ENCODE measurements at places on chromosomes 2 and 18.

DNA sequence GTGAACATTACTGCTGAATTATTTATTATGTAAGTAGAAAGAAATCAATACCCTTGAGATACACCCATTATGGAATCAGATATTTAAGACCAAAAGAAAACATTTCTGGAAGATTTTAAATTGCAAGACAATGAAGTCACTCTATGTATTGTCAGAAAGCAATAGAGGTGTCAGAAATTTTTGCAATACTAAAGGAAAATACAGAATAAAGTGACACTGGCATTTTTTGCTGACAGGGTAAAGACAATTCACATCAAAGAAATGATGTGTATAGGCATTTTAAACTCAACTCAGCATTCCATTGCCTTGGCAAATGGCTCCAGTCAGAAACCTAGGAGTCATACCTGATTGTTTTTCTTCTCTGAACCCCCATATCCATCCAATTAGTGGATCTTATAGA, 191.0 kb upstream of the PID1 start:
- no peak for DNase-seq

GRCh38 chr2:97993926-97994325, 1.8 kb downstream of the TMEM131 start:
- no peak for DNase-seq

- no peak for DNase-seq
Measured at GRCh38 chr18:48740851-48741485, 202.1 kb downstream of the CTIF start.

- DNase-seq, result no peak
Measured at GRCh38 chr2:231058761-231059550, 2.3 kb downstream of the PSMD1 start.

GRCh38 chr2:3634596-3635121, 23.3 kb upstream of the ALLC start:
- DNase-seq, result no peak

- DNase-seq, result no peak
Measured at GRCh38 chr18:48027401-48027963, 97.0 kb upstream of the SMAD2 start.

GRCh38 chr2:68762665-68763064, 28.1 kb downstream of the ARHGAP25 start:
- DNase-seq, result no peak

GRCh38 chr18:39711701-39712100, 2146.1 kb upstream of the CELF4 start:
- no peak for DNase-seq

DNA sequence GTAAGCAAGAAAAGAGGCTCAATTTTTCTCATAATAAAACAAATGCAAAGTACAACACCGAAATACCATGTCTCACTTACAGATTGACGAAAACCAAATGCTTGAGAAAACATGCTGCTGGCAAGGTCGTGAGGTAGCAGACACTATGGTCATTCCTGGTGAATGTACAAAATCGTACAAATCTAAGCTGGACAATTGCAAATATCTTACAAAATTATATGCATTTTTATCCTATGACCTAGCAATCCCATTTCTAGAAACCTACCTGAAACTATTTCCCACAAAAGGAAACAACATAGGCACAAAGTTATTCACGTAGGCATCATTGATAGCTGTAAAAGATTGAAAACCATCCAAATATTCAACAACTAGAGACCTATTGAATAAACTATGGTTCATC, 54.0 kb downstream of the SCG2 start:
- DNase-seq, result no peak

DNA sequence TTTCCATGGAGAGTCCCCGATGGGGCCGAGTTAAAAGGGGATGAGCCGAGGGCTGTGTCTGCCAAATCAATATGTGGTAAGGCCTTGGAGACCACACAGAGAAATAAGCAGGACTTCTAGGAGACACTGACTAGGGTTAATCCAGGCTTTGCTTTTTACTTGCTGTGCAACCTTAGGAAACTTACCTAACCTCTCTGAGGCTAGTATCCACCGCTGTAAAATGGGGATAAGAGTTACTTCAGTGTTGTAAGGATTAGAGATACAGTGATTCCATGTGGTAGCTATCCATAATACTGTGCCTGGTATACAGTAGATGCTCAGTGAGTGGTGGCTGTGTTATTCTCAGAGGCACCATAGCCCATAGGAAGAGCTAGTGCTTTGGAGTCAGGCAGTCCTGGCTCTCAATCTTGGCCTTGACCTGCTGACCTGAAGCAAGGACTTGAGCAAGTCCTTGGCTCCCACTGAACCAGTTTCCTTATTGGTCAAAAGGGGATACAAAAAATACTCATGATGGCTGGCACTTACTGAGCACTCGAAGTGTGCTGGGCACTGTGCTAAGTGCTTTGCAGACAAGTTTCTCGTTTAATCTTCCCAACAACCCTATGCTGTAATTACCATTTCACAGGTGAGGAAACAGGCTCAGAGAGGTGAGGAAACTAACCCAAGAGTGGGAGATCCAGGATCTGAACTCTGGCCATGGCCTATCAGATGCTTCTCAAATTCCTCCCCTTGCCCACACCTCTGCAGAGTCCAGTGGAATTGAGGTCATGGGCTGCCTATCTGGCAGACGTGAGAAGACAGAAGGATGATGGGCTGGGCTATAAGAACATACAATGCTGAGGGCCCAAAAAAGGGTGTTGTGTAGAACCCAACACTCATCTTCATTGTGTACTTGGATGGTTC, 12.0 kb upstream of the DES start:
- no peak for DNase-seq

- no peak for DNase-seq
Measured at GRCh38 chr2:154710685-154711084, 12.2 kb downstream of the KCNJ3 start.

- no peak for DNase-seq
Measured at GRCh38 chr2:201830666-201831065, 24.3 kb downstream of the CDK15 start.

DNA sequence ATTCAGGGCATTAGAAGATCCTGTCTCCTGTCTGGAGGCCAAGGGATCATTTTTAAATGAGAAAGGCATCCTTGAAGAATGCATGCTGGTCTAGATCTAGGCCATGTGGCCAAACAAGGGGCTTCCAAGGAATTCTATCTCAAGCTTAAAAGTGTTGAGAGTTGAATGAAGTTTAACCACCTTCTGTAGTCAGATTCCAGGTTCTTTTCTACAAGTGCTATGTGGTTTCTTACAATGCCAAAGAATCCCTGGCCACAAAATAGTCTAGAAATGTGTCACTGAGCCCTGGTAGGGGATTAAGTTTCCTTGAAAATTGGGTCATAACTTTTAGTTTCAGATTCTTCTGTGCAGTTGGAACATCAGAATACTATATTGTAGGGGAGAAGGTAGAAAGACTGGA, 640.7 kb upstream of the ACVR2A start:
- DNase-seq, result no peak

- DNase-seq, result no peak
Measured at GRCh38 chr2:127104166-127104660, 2.7 kb downstream of the BIN1 start.

- DNase-seq, result no peak
Measured at GRCh38 chr2:45830322-45830721, 178.8 kb downstream of the PRKCE start.

GRCh38 chr2:215504547-215504946, 68.7 kb upstream of the FN1 start:
- DNase-seq, result no peak

GRCh38 chr18:41751652-41752051, 203.4 kb upstream of the PIK3C3 start:
- no peak for DNase-seq

DNA sequence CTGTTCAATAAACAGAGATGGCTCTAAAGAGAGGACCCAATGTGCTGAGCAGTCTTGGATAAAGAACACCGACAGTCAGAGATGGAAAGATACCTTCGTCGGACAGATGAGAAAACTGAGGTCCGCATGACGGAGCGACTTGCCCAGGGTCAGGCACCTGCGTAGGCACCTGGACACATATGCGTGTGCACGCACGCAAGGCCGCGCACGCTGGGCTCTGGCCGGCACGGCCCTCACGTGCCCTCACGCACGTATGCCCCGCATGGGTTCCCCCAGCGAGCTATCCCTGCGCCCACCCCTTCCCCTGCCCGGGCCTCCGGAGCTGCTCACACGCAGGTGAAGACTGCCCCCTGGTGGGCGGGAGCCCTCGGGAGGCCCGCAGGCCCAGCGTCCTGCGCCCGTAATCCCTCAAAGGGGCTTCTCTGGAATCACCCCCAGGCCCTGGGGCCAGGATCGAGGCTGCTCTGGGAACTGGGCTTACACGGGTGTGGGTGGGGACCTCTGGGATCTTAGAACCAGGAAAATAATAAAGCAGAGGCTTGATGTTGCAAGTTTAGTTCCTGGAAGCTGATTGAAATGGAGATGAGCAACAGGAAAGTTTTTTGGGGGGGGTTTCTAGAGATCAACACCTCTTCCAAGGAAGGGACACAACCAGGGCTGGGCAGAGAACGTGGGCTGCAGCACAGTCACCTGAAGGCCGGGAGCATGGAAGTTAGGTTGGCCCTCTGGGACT, 246.3 kb downstream of the TNS1 start:
- DNase-seq, result no peak

GRCh38 chr2:120794716-120795115, 59.0 kb downstream of the GLI2 start:
- DNase-seq, result peak; percentile 43

DNA sequence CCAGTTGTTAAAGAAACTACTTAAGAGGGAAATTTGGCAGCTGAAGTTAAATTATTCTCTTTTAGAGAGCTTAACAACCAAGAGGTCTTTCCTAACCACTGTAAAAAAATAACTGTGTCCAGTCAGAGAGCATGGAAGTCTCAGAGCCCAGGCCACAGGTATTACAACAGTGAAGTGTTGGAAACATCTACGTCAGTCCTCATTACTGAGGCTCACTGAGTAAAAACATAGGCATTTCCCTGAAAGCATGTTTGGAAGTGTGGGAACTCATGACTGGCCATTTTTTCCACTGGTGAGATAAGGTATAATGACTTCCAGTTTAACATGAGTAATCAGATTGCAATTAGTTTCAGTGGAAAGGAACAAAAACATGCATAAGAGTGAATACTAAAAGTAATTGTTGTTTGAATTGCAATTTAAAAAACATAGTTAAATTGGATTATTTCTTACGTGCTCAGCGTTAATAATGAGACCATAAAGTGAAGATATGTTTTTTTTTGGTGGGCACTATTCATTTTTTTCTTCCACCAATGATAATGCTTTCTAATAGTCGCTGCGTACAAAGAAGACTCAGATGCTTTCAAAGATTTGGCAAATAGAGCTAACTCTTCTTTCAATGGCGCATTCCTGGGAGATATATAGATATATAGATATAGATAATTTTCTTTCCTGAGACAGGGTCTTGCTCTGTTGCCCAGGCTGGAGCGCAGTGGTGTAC, 60.8 kb downstream of the EFEMP1 start:
- peak; percentile 99 for DNase-seq

DNA sequence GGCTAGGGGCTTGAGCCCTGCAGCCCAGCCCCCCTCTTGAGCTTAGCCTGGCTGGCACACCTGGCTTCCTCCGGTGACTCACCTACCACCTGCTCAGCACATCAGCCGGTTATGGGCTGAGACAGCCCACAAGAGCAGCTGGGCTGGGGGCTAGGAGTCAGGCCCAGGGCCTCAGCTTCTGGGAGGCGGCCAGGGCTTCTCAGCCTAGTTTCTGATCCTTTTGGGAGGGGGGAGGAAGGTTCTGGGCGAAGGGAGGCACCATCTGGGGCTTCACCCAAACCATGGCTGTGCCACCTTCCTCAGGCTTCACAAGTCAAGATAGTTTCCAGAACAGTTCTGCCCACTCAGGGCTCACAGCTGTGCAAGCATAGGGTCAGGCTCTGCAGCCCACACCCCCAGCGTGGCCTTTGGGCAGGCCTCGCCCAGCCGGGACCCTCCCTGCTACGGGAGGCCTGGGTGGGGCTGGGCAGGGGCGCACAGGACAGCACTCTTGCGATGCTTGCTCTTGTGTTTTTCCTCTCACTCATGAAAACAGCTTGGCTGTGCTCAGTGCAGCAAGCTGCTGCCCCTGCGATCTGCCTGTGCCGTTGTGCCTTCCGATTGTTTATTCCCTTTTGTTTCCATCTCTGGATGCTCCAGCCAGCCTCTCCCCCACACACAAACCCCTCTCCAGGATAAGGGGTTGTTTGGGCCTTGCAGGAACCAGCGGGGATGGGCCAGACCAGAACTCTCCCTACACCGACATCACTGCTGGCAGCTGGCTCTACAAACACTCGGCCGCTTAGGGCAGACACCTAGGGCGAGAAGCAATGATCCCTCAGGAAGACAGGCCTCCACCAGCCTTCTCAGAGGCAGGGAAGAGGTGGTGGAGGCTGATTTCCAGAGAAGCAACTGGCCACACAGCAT, 26.1 kb upstream of the SEMA4C start:
- no peak for DNase-seq

DNA sequence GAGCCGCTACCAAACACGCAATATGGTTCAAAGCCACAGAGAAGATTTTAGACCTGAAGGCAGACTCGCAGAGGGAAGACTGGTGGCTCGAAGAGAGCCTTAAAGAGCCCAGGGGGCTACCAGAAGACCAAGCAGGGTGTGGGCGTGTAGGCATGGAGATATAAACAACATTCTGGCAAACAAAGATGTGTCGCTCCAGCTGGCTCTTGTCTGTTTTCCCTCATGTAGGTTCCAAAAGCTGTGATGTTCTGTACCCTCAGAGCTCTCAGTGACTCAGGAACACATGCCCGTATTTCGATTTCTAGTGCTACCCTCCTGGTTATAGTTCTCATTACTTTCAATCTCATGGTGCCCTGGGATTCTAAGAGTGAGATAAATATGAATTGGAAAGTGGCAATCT, 44.5 kb downstream of the DOCK10 start:
- no peak for DNase-seq

- no peak for DNase-seq
Measured at GRCh38 chr2:63643486-63643885, 54.7 kb downstream of the MDH1 start.

DNA sequence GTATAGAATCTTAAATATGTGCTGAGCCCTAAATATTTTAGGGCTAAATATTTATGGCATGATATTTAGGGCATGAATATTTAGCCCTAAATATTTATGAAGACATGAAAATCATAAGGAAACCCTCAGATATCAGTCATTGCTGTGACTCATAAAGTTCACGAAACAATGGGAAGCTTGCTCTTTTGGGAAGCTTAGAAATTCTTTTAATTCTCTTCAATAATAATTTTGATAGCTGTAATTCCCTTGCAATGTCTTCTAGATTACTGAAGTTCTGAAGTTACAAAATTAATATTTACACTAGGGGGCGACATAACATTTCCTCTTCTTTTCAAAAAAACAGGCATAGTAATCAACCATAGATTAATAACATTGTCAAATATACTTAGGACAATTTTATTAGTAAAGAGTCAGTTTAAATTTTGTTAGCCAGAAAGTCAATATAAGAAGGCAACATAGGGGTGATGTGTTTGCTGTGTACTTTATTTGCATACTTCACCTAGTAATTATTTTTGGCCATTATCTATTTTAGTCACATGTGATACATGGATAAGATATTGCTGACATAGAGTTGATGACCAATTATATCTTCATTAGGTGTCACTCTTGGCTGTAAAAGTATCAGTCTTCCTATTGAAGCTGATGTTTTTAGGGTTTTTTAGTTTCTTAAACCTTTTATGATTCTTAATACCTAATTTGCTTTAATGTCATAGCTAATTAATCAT, 13.2 kb downstream of the ZNF804A start:
- DNase-seq, result no peak

- DNase-seq, result no peak
Measured at GRCh38 chr2:57333221-57333620, 713.4 kb upstream of the VRK2 start.

GRCh38 chr2:23690421-23691105, 236.4 kb downstream of the ATAD2B start:
- no peak for DNase-seq

Data from AG04450 (cell line).